ENCODE measurements at places on chromosomes 4 and X. TPM values are rescaled to one million over a fixed set of nuclear protein-coding genes. Genes with fewer than 3 reads are reported as not detected.

Gene DGKK
- total RNA-seq: not detected

Gene DMRTC1
- not detected for total RNA-seq

Gene MAGEB2
- not detected for total RNA-seq

Gene TMEM271
- total RNA-seq: not detected

Gene OTC
- total RNA-seq: not detected

Gene ADH1C
- not detected for total RNA-seq

Gene ARX
- not detected for total RNA-seq

Gene RASL11B
- total RNA-seq: not detected
